ENCODE measurements at places on chromosomes 2 and 18.
A peak's percentile ranks its signal among the peaks of the same experiment; 100 is the strongest.

DNA sequence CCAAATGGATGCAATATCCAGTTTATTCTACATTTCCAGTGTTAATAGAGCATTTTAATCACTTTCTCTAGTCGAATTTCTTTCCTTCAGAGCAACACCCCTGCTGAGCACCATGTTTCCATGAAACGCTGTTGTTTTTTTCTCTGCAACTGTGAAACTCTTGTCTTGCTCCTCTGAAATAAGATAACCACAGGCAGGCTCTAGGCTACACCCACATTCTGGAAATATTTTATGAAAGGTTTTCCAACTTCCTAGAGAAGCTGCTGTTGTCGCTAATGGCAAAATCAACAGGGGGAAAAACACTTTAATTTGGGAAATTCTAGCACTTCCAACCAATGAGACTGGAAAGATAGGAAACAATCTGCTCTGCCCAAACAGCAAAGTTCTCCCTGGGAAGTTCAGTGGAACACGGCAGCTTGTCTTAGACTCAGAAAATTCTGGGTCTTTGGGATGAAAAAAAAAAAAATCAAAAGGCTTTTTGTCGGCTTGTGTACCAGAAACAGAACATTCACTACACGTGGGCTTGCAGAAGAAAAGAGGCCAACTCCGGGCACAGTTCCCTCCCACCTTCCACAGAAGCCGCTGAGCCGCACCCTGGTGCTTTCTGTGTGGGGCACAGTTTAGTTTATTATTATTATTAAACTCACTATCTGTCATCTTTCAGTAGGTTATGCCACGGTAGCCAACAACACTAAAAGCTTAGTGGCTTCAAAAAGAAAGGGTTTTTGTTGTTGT, 98.7 kb downstream of the MMADHC start:
- no peak for DNase-seq

DNA sequence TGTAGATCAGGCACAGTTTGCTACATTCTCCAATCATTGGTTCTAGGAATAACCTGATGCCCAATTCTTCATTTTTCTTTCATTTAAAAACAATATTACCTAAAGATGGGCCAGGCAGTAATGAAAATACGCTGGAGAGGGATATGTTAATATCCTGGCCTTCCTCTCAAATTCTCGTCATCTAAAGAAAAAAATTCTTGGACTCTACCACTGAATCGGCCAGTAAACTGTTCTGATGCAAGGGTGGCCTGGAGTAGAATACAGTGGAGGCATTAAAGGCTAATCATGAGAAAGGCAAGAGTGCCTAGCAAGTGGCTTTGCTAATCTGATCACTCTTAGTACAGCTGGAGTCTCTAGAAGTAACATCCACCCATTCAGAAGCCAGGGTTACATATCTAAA, 157.7 kb downstream of the ANTXR1 start:
- no peak for DNase-seq

- no peak for DNase-seq
These were observed 120.6 kb upstream of the BOD1L2 start for GRCh38 chr18:57026316-57026715.

- DNase-seq: no peak
These were observed 572.2 kb upstream of the SALL3 start for GRCh38 chr18:78407466-78407844.

DNA sequence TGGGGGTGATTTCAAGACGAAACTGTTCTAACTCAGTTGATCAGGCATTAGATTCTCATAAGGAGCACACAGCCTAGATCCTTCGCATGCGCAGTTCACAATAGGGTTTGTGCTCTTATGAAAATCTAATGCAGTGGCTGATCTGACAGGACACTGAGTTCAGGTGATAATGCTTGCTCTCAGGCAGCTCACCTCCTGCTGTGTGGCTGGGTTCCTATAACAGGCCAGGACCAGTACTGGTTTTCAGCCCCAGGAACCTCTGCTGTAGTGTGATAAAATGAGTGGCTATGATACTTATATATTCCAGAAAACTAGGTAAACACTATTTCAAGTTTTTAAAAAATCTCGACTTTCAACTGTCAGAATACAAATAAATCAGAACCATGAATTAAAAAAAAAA, 271.4 kb downstream of the GALNT13 start:
- no peak for DNase-seq

GRCh38 chr2:113218283-113219091, 44.7 kb downstream of the PSD4 start:
- no peak for DNase-seq

DNA sequence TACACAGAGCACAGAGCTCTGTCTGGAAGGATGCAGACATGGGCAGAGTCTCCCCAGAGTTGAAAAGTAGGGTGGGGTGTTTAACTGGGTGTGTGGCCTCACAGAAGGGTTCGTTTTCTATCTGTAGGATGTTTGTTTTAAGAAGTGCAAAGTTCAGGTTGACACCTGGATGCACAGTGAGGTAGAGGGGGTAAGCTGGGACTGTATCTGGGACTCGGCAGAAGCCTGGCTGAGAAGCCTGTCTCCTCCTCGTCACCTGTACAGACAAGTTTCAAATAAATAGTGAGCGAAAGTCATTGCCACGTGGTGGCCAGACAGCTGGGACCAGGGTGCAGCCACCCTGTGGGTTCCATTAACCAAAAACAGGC, 145.9 kb downstream of the KLHL29 start:
- no peak for DNase-seq

DNA sequence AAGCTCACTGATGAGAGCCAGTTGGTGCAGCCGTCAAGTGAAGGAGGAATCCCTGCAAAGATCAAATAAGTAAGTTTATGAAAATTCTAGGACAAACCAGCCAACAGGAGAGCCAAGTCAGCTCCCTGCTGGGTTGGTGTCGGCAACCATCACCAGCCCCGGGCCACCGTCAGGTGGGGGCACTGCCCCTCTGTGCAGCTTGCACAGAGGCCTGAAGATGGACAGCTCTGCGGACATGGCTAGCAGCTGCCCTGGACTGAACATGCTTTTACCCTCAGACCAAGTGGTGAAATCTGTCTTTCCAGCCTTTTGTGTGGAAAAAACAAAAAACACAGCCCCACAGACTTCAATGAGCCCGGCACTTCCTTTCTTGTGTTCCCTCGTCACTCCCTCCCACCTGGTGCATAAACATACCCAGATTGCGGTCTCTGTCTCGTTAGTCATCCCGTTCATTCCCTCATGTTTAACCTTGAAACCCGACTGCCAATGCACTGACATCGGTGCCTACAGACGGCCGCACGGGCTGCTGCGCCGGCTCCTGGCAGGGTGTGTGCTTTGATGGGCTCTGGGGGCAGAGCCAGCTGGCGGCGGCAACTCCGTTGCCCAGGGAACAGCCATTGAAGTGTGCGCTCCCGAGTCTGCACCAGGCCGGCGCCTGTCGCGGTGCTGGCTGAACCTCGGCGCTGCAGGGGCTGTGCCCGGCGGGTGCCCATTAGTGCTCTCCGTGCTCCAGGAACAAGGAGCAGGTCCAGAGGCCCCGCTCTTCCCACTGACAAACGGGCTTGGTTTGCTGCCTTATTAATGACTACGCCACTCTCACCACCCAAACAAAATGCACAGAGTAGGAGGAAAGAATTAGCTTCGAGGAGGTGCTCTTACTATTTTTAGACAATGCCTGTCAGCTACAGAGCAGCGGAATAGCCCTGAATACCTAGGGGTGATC, 95.3 kb downstream of the EIPR1 start:
- DNase-seq: no peak

- no peak for DNase-seq
These were observed 109.8 kb upstream of the SEC11C start for GRCh38 chr18:59029663-59030429.

DNA sequence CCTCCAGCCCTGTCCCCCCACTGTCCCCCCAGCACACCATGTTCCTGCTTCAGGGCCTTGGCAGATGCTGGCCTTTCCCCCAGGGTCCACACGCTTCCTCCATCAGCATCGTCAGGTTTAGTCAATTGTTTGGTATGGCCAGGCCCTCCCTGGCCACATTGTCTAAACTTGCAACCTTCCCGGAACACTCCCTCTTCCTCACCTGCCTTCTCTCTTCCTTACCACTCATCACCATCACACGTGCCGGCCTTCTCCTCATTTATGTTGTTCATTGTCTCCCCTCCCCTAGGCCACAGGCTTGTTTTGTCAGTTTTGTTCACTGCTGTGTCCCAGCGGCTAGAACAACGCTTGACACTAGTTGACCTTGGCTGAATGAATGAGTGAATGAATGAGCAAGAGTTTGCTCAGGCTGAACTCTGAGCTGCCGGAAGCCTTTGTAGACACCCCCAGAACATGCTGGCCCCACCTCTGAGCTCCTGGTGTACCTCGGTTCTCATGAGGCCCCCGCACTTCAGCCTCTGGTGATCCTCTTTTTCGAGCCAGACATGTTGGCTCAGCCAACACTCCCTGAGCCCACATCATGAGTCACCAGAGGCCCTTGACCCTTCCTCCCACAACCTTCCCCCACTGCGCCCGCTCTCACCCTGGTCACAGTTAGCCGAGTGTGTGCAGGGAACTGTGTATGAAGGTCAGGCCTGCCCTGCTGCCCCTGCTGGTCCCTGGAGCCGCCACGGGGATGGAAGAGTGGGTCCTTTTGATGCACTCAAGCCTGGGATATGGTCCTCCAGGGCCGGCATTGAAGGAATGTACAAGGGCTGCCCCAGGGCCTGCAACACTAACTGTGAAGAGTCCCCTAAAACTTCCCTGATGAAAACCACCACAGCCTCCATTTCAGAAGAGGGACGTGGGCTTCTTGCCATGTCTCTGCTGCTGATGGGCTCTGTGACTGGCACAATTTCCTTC, 57.5 kb downstream of the HS1BP3 start:
- no peak for DNase-seq

GRCh38 chr18:58927659-58928058, 63.0 kb downstream of the ZNF532 start:
- no peak for DNase-seq

DNA sequence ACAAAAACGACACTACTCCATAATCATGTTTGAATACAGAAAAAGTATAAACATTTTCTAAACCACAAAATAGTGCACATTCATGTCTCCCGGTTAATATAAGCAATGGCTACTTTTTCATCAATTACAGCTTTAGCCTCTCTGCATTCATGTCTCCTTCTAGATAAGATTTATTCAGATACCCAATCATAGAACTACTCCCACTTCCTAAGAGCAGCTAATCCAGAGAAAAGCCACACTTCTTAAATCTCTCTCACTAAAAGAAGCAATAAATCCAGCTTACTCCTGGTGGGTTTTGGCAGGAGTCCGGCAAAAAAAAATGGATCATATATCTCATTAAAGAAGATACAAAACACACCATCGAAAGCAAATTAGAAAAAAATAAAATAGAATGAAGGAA, 20.1 kb downstream of the DSEL start:
- no peak for DNase-seq

DNA sequence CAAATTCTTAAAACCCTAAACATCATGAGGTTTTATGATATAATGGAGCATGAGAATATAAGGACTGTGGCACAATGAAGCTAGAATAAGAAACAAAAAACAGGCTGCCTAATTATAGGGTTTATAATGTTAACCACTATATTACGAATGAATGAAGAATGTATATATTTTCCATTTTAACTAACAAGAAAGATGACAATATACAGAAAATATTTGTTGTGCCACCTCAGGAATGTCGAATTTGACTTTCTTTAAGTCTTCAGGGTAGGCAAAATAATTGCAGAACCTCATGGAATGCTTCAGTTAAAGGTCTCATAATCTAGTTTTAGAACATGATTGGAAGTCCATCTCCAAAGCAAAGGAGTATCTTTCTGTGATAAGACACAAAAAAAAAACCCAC, 282.9 kb upstream of the SLC8A1 start:
- no peak for DNase-seq

GRCh38 chr18:31677592-31677991, 6.8 kb downstream of the B4GALT6 start:
- DNase-seq: no peak

- DNase-seq: no peak
These were observed 363.1 kb downstream of the LRP1B start for GRCh38 chr2:141767691-141768090.

DNA sequence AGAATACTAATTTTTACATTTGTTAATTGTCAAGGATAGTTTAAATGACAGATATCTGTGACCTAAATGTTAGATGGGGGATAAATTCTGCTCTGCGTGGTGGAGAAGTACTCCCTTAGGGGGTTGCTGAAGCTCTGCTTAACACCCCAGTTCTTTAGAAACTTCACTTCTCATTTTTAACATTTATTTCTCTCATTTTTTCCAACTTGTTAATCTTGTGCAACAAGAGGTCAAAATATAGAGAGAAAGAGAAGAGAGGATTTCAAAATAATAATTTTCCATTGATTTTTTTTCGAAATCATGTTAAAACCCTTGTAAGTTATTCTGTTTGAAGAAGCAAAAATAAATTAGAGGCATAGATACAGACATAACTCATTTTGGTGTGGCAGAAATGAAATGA, 61.3 kb upstream of the SLC8A1 start:
- DNase-seq: no peak

- DNase-seq: peak; percentile 29
These were observed 338.4 kb upstream of the SLC39A10 start for GRCh38 chr2:195318440-195319111.

GRCh38 chr18:76426737-76427305, 68.2 kb downstream of the ZNF516 start:
- DNase-seq: peak; percentile 32

GRCh38 chr2:201858281-201859184, 52.2 kb downstream of the CDK15 start:
- DNase-seq: peak; percentile 17

DNA sequence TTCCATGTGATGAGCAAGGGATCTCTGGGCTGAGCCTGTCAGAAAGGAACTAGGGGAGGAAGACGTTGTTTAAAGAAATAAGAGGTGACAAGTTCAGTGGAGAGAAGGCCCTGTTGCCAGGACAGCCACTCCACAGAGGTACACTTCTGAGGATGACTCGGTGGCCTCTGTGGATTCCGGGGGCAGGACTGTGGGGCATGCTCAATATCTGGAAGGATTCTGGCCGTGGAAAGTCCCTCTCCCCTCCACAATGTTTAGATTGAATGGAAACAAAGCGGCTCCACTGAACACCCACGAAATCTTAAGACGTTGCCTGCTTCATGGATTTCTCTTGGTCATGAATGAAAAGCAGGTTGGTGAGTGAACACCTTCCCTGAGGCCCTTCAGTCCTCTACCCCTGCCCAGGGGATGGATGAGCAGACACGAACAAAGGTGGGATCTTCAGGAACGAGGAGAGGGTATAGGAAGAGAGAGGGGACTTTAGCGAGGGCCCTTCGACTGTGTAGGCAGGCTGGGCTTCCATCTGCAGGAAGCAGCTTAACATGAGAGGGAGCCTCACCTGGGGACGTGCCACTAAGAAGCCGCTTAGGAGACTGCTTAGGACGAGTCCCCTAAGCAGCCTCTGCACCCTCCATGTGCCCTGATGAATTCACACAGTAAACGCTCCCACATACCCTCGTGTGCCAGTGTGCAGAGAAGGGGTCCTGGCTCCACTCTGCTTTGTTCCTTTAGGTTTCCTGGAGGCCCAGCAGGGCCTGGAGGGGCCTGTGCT, 1.9 kb downstream of the NTSR2 start:
- DNase-seq: no peak

DNA sequence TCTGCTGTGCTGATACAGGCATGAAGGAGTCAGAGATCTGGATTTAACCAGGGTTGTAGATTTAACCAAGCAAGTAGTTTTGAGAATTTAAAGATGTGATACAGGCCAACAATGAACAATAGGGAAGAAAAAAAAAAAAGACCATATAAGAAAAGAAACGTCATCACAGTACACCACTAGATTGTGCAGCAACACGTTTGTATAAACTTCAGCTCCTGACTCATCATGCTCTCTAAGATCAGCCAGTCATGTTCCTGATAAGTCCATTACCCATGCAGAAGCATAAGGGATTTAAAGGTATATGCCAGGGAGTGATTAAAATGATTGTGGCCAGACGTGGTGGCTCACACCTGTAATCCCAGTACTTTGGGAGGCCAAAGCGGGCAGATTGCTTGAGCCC, 22.3 kb upstream of the ERICH2 start:
- no peak for DNase-seq

- DNase-seq: no peak
These were observed 40.4 kb downstream of the SYT4 start for GRCh38 chr18:43236921-43237320.
